ENCODE measurements at places on chromosomes 11 and 22.
A peak's percentile ranks its signal among the peaks of the same experiment; 100 is the strongest.

DNA sequence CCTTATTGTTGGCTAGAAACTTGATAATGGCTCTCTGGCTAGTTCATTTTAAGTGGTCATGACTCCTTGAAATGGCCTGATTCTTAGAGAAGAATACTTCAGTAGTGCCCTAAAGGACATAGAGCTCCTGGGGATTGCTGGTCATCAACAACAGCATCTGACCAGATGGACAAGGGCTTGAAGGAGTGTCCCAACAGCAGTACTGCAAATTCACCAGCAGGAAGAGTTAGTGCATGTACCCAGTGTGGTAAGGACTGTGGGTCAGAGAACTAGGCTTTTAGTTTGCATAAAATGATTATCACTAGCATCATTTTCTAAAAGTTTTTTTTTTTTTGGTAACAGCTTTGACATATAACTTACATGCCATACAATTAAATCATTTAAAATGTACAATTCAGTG lies 39.5 kb upstream of the CUL5 start:
- no peak for DNase-seq

DNA sequence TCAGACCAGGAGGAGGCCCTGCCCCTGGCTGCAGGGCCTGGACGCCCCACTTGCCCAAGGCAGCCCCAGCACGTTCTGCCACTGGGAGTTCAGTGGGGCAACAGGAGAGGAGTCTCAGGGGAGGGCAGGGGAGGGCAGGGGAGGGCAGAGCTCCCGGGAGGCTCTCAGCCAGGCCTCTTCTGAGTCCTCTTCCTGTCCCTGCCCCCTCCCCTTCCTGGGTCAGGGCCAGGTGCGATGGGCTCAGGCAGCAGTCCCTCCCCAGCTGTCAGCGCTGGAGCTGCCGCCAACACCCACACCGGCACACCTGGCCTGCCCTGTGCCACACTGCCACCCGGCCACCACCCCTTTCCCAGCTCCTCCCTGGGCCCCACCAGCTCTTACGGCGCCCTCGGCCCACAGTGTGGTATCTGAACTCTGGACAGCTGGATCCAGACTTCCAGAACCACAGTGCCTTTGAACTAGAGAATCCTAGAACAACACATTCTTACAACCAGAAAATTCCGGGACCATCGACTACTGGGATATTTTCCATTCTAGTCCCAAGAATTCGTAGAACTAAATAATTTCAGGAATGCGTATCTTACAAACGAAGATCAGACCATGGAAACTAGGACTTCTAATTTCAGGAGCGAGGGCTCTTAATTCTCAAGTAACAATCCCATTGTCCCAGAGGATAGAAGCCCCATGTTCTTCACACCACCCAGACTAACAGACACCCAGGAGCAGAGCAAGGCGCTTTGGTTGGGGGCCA lies 21.8 kb downstream of the RPL3 start:
- no peak for DNase-seq

DNA sequence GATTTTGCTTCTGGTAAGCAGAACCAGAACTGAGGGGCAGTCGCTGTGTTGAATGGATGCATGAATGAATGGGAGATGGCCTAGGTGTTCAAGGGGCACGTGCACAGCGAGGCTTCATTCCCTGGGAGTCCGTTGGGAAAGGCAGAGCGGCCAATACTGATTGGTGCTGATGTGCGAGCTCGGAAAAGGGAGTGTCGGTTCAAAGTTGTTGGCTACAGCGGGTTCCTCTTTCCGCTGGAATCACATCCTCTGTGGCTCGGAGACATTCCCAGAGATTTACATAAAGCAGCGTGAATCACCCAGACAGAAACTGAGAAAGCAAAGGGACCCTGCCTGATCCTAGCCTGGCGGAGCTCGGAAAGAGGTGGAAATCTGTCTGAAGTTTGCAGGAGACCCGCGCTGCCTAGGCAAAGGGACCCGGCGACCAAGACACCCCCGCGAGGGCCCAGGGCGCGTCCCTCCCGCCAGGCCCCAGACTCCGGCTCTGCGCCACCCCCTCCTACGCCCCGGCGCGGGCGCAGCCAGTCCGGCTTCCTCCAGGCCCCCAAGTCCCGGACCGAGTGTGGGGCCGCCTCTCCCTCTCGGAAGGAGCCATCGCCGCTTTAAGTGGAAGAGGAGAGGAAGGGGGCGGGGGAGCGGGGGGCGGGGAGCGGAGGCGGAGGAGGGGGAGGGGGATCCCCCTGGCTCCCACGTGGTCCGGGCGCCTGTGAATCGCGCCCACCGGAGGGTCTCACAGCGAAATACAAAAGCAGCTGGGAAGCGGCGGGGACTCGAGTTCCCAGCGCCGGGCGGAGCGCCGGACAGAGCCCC lies at the start of gene FJX1:
FJX1 (plus strand) TSS at position 774 of the 810 bp plus-strand sequence. CDS start 177 bp downstream, outside the sequence.
- DNase-seq: peak; percentile 8

- no peak for DNase-seq
These were observed 457 bp downstream of the RNF141 start for GRCh38 chr11:10540546-10540914.

GRCh38 chr11:119093942-119094815 lies 7.5 kb downstream of the DPAGT1 start:
- DNase-seq: no peak

DNA sequence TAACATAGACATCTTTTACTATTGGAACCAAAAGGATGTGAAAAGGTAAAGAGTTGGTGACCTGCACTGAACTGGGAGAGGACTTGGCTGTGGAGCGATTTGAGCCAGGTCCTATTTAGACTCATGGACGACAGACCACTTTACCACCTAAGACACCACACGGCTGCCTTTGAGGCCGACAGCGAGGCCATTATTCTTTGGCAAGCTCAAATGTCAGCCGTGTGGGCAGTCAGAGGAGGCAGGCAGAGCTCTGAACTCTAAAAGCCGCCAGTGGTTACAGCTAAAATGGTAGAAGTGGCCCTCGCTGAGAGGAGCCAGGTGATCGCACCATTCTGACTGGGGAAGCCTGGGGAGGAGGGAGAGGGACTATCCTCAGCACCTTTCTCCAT lies 50.5 kb downstream of the SCUBE1 start:
- no peak for DNase-seq

- no peak for DNase-seq
These were observed 328.1 kb upstream of the SYN3 start for GRCh38 chr22:33386270-33386669.

DNA sequence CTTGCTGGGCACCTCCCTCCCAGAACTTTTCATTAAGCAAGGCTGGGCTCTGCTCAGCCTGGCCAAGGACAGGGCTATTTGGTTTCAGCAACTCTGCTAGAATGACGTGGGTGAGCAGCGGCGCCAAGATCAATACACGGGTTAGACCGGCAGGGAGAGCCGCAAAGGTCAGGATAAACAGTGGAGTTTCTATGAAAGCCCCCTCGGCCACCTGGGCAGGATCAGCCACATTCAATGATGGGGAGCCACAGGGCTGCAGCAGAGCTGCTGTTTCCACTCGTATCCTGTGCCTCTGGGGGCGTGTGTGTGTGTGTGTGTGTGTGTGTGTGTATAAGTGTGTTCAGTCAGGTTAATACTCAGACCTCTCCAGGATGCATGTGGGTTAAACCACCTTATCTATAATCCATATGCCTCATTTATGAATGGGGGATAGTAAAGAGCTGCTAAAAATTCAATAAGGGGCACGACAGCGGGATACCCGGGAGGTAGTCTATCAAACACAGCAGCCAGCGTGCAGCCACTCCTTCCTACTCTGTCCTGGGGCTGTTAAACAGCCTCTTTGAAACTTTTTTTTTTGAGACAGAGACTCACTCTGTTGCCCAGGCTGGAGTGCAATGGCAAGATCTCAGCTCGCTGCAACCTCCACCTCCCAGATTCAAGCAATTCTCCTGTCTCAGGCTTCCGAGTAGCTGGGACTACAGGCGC lies 34.8 kb downstream of the MYH9 start:
- no peak for DNase-seq

GRCh38 chr22:39240831-39241793 lies 3.7 kb downstream of the PDGFB start:
- no peak for DNase-seq

Measured in activated CD4-positive, alpha-beta T cell treated with anti-CD3 and anti-CD28 coated beads for 24 hours (primary cell).